NCI-H1436 treated with DMSO at 0.1 percent for 48 hours (cell line): ENCODE measurements at places on chromosomes 5 and 9.

DNA sequence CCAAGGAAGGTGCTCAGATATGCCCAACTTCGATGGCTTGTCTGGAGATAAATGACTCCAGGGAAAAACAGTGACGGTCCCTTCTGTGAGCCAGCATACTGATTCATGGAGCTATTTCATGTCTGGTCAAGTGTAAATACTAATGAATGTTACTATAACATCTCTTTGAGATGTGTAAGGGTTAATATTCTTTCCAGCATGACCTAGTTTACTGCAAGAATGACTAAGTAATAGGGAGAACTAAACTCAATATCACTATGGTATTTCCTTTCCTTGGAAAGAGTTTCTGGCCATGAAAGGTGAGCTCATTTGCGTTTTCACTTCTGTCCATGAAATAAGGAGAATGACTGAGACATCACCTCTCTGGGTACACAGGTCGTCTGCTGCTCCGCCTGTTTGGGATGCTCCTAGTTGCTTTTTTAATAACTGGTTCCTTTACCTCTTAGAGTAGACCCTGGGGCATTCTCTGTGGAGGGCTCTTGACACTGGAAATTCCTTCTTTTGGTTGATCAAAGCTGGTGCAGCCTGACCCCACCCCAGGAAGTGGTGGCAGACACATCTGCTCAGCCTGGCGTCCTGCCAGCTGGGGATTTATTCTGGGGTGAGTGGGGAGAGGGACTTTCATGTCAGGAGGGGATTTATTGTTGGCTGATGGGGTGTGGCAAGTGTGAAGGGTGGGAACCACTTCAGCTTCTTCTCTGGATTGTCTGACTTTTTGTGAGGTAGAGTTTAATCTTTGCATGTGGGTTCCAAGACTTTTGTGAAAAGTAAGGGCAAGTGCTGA is 250.0 kb upstream of the MPDZ start:
- no peak for DNase-seq

DNA sequence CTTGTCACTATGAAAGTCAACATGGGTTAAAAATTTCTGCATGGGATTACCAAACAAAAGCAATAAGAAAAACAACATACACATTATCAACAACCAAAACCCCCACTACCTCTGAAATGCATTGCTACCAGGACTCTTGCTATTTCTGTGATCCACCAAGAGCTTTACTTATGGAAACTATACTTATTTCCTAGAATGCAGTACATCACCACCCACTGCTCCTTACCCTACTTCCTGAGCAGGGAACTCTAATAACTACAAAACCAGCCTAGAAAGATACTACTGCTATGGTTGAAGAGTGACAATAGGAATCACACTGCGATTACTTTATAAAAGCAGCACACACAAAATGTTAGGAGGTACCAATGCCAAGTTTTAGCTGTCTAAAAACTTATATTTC is 22.2 kb downstream of the LURAP1L start:
- no peak for DNase-seq

- no peak for DNase-seq
Observed at GRCh38 chr5:179321206-179321987, 23.9 kb downstream of the ADAMTS2 start.

DNA sequence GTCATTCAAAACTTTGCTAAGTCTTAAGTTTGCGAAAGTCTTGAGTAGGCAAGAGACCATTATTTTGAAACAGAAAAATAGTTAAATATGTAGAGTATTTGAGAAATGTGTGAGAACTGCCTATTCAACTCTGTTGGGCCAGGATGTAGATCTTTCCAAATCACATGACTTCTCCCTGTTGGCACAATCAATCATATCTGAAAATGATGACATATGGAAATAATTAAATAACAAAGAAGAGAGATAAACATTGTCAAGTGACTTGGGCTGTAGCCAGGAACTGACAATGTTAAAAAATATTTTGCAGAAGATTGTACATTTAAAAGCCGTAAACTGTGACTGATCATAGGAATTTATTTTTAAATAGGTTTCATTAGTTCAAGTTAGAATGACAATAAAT is 104.6 kb upstream of the IL6ST start:
- DNase-seq, result no peak

DNA sequence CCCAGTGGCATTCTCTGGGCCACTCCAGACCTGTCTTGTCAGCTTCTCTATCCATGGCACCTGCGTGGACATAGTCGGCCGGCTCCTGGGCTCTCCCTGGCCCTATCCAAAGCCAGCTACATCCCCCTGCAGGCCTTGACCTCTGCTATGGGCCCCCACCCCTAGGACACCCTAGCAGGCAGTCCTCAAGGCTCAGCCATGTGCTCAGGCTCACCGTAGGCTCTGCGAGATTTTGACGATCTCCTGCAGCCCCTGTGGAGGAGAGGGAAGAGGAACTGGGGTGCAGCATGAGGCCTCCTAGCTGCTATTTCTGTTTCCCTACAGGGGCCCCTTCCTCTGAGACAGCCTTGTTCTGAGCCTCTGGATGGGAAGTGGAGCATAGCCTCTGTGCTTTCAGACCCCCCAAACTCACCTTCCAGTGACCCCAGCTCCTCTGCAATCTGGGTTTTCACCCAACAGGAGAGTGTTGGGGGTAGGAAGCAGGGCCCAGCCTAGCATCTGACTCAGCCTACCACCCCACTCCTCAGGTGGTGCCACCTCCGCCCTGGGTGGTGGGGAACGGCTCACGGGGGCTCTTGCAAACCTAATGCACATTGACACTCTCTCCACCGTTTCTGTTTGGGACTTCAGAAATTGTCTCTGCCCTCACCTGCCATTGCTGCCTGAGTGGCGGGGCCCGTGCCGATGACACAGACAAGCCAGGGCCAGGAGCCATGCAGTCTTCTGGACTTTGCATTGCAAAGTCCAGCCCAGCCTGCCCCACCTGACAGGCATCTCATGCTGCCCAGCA is 36.7 kb downstream of the HRH2 start:
- no peak for DNase-seq

DNA sequence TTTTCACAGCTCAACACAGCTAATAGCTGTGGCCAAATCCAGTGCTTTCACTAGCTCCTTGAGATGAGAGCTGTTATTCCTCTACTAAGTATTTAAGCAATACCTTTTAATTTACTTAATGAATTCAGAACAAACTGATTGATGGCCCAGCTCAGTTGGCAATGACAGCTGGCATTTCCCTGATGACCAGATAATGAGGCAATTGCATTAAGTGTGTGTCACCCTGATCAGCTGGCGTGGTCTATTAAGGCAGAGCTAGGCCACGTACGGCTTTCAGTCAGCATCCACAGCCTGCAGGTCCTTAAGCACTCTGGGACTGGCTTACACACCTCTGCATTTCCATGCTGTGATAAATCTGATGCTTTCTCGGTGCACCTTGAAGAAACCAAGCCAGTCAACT is 34.4 kb downstream of the TTLL11 start:
- DNase-seq, result no peak

GRCh38 chr9:80538976-80539375 is 967.2 kb downstream of the TLE4 start:
- no peak for DNase-seq
